MG63 (cell line): ENCODE measurements at places on chromosomes 7 and 10.

- no peak for DNase-seq
Measured at GRCh38 chr10:19724287-19724686, 91.9 kb upstream of the PLXDC2 start.

DNA sequence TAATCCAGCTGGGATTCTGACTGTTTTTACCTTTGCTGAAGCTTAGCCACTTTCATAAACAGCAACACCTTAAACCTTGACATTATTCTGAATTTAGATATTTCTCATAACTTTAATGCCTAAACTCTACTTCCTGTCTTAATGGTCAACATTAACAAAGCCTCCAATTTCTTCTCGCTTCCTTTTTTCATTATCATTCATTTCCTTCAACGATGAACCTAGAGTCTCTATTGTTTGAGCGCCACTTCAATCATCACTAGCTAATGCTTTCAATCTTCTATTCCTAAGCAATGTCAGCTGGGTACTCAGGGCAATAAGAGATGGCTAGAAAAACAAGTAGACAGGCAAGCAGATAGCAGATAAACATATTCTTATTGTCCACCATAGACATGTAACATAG lies 96.6 kb upstream of the TMEM196 start:
- DNase-seq: no peak

GRCh38 chr7:117393781-117394180 lies 33.5 kb downstream of the ASZ1 start:
- DNase-seq: no peak

DNA sequence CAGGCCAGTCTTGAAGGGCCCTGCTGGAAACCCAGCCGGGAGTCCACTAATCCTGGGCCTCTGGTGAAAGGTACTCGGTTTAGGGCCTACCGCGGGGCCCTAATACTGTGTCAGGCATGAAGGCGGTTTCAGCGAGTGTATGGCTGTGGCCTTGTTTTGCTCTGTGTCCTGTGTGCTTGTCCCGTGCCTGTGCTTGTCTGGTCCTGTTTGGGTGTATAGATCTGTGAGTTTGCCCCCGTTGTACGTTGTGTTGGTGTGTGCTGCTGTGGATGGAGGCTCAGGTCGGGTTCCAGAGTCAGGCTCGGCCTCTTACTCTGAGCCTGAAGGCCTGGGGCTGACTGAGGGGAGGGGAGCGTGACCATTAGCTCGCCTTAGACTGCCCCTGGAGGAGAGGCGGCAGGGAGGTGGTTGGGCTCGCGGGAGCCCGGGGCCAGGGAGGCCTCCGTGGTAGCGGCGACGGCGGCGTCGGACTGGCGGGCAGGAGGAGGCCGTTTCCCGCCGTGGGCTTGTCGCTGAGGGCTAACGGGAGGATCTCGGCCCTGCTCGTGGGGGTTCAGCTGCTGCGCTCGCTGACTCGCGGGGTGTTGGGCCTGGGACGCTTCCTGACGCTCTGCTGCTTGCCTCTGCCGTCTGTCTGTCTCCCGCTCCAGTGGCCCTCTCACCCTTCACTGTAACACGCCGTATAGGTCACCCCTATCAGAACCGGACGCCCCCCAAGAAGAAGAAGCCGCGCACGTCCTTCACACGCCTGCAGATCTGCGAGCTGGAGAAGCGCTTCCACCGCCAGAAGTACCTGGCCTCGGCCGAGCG lies 2.6 kb downstream of the TLX1 start:
- no peak for DNase-seq
